EL (cell line): ENCODE measurements at places on chromosomes 3 and 15.

- no peak for DNase-seq
Observed at GRCh38 chr3:191696348-191696747, 235.4 kb downstream of the PYDC2 start.

- no peak for DNase-seq
Observed at GRCh38 chr3:112136046-112136445, 3.0 kb upstream of the GCSAM start.

DNA sequence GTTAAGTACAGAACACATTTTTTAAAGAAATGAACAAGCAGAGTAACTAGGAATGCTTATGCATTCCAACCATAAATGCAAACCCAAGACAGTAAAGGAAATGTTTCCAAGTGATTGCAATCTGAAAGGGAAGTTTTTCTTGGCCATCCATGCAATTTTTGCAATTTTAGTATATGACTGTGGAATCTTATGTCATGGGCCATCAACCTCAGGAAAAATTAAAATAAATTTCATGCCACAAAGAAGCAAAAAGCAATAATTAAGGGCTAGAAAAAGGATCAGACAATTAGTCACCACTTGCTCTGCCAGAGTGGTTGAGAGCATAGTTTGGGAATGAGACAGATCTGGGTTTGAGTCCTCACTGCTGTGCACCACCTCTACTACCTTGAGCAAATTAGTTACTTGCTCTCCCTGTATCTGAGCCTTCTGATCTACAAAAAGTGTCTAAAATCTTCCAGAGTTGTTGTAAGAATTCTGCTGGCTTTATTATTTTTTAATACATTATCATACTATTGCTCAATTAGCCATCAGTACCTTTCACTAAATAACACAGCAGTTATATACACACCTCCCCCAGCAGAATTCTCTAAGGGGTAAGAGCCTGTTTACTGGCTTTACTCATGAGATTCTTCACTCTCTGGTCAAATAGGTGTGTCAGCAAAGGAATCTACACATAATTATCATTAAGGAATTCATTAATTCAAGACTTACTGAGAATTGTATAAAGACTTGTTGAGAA lies 49.7 kb upstream of the FBN1 start:
- peak; percentile 95 for DNase-seq

DNA sequence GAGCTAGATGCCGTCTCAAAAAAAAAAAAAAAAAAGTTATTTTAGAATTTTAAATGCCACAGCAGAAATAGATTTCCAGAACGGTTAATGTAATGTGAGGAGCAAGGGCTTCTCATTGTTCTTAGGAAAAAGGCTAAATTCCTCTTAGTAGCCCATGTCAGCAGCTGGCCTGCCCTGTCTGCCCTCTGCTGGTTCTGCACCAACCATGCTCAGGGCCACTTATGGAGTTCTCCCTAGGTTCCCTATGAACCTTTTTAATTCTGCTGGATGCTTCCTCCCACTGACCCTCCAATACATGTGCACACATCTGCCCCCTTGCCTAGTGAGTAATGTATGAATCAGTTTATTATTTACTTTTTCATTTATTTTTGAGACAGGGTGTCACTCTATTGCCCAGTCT lies 32.2 kb upstream of the DPPA4 start:
- DNase-seq: peak; percentile 35

- no peak for DNase-seq
Observed at GRCh38 chr15:31465083-31465955, 138.7 kb downstream of the KLF13 start.

- DNase-seq: no peak
Observed at GRCh38 chr3:50336452-50337174, 4.0 kb downstream of the RASSF1 start.

DNA sequence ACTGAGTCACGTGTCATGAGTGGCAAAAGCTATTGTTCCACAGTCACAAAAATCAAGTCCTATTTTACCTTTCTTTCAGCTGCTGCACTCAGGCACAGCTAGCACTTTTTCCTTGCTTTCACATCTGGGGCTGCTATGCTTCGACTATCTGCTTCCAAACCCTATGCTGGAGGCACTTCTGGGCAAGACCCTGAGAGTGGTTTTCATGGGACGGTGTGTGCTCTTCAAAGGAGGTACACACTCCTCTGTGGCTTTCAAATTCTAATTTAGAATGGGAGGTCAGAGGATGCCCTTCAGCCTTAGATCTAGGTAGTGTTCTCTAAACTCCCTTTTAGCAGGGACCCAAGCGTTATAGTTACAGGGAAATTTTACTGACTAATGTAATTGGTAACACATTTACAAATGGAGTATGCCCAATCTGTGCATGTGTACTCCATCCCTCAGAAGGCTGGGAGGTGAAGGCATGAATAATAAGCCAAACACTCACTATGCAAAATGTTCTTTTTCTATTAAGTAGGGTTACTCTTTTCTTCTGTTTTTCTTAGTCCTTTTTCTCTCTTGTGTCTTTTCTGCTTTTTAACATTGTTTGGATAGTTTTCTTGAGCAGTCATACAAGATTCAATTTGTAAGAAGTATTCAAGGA lies 188.3 kb downstream of the LSAMP start:
- no peak for DNase-seq

- DNase-seq: no peak
Observed at GRCh38 chr15:78003539-78004008, 73.9 kb downstream of the TBC1D2B start.

GRCh38 chr15:78210349-78210717 lies 24.0 kb downstream of the ACSBG1 start:
- DNase-seq: no peak

- DNase-seq: no peak
Observed at GRCh38 chr15:72970933-72971760, 81.1 kb upstream of the NEO1 start.

DNA sequence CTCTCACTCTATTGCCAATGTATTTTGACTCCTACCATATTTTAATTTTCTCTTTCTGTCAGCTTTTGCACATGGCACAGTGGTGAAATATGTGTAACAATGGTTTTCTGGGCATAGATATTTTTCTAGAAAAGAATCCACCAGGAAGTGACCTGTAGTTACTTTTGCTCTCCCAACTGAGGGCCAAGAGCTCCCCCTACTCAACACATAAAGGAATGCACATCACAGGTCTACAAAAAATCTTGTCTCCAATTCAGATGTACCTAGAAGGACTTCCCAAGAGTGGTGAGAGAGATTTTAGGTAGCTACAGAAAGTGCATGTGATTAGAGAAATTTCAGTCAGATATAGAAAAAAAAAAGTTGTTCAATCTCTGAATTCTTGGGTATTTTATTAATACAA lies 15.6 kb downstream of the CPA3 start:
- peak; percentile 58 for DNase-seq

DNA sequence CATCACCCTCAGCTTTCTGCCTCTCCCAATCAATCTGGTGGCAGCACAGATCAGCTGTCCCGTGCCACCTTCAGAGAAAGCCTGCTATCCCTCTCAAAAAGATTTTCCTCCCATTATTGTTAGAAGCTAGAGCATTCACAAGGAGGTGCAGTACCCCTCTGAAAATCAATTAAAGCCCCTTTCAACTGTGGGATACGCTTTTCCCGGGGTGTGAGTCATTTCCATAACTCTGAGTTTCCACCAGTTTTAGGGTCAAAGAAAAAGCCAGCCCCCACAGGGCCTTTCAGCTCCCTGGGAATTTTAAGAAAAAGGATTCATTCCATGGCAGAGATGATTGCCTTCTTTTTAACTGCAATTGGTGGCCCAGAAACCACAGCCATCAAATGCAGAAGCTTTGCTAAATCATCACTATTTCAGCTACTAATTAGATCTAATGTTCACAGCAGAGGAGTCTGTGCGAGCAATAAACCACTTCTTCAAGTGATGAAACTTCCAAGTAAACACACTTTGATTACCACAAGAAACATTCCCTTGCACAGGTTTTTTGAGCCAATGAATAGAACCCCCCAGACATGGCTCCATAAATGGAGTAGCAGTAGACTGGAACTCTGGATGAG lies 270.0 kb upstream of the TPRG1 start:
- DNase-seq: peak; percentile 44

DNA sequence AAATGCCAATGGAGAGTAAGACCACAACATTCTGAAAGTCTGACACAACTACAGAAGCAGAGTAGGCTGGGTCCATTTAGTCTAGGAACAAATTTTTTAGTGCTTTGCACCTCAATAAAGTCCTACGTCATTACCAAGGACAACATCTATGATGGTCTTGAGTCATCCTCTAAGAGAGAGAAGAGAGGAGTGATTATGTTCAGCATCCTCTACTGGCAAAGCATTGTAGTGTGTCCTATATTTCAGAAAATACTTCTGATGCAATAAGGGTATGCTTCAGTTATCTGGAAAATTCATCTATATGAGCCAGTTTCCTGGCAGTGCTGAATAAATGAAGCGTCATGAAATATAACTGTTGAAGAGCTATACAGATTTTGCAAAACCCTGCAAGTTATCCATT lies 95.6 kb downstream of the P2RY1 start:
- no peak for DNase-seq

DNA sequence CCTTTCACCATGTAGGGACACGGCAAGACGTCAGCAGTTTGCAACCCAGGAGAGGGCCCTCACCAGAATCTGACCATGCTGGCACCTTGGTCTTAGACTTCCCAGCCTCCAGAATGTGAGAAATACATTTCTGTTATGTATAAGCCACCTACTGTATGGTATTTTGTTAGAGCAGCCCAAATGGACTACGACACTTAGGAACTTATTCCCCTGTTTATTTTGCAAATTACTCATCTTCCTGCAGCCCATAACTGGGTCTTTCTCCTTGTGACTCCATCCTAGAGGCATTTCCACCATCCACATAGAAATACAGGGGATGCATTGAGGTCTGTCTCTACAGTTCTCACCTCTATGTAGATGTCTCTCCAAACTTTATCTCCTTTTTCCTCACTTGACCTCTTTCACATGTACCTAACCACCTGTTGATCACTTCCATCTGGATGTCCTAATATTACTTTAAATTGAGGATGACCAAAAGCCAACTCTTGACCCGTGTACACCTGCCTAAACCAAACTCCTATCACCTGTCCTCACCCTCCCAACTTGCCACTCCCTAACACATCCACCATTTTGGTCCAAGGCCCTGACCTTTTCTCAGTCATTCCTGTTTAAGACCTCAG lies 406.0 kb upstream of the WNT5A start:
- peak; percentile 74 for DNase-seq

DNA sequence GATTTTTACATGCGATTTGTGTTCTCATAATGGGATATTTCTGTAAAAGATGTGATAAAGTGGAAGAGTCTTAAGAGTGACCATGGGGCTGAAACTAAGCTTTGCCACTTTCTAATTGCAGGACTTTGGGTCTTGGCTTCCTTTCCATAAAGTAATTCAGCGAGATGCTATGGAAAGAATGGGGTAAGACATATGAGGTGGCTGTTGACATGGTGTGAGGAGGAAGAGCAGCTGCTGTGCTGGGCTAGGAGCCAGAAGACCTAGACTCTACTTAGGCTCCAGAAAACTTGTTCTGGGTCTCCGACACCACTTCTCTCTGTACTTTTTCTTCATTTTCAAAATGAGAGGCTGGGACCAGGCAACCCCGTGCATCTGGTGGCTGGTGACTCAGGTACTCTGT lies 654.5 kb upstream of the CFAP20DC start:
- DNase-seq: no peak

DNA sequence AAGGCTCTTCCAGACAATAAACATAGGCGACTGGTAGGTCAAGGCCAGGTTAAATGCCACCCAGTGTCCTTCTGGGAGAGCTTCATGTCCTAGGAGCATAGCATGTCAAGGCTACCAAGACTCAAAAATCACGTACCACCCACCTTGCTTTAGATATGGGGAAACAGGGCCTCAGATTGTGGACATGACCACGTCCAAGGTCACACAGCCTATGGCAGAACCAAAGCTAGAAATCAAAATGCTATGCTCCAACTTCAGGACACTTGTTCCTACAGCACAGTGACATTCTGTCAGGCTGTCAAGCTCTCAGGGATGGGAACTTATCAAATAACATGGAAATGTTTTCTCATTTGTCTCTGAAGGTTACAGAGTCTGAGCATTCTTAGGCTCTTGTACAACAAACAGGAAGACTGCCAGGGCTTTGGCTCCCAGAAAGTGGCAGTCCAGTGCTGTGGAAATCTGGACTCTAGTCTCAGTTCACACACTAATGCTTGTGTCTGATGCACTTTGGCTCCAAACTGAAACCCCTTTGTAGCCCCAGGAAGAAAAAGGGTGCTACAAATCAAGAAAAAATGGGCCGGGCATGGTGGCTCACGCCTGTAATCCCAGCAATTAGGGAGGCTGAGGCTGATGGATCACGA lies 170.4 kb upstream of the LPP start:
- no peak for DNase-seq

- no peak for DNase-seq
Observed at GRCh38 chr3:115385774-115386730, 237.3 kb upstream of the GAP43 start.

GRCh38 chr3:70980646-70981170 lies 602.8 kb downstream of the FOXP1 start:
- DNase-seq: no peak

GRCh38 chr15:47796830-47797229 lies 79.5 kb downstream of the SEMA6D start:
- DNase-seq: no peak

DNA sequence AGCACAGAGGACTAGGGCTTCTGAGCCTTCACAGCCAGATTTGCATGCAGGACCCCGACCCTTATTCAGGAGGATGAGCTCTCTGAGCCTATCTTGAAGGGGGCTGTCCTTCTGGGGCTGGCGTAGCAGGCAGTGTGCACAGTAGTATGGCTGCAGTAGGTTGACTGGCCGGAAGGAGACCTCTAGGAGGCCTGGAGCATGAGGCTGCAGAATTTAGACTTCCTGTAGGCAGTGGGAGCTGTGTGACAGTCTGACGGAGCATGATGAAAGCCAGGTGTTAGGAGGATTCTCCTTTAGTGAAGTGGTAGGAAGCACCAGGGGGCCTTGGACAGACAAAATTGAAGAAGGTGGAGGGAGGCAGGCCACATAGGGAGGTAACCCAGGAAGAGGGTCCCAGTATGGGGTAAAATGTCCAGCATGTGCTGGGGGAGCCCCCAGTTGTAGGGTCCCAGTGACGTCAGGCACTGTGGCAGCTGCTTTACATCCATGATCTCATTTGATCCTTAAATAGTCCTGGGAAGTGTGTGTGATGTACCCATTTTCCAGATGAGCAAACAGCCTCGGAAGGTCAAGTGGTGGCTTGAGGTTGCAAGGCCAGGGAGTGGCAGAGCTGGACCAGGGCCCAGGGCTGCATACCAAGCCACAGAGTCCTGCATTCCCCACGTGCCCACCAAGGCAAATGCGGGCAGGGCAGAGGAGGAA lies 36.1 kb downstream of the SPSB4 start:
- DNase-seq: no peak

DNA sequence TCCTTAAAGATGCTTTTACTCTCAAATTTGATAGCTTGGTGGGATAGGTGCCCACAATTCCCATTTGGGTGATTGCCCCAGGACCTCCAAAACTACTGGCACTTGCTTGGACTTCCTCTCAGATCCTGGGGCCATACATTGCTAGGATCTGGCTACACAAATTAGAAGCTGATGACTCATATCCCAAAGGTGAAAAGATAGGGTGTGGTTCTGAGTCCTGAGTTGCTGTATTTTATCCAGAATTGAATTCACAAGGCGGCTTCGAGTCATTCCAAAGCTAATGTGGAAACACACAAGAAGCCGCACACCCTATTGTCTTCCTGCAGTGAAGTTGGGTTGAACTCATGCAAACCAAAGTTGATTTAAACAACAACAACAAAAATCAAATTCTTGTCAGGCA lies 53.4 kb downstream of the DUT start:
- no peak for DNase-seq

- no peak for DNase-seq
Observed at GRCh38 chr3:195839260-195840010, 27.7 kb upstream of the MUC4 start.

- DNase-seq: no peak
Observed at GRCh38 chr3:30551927-30552326, 54.5 kb upstream of the TGFBR2 start.
